ENCODE measurements at places on chromosomes 12 and 14.

DNA sequence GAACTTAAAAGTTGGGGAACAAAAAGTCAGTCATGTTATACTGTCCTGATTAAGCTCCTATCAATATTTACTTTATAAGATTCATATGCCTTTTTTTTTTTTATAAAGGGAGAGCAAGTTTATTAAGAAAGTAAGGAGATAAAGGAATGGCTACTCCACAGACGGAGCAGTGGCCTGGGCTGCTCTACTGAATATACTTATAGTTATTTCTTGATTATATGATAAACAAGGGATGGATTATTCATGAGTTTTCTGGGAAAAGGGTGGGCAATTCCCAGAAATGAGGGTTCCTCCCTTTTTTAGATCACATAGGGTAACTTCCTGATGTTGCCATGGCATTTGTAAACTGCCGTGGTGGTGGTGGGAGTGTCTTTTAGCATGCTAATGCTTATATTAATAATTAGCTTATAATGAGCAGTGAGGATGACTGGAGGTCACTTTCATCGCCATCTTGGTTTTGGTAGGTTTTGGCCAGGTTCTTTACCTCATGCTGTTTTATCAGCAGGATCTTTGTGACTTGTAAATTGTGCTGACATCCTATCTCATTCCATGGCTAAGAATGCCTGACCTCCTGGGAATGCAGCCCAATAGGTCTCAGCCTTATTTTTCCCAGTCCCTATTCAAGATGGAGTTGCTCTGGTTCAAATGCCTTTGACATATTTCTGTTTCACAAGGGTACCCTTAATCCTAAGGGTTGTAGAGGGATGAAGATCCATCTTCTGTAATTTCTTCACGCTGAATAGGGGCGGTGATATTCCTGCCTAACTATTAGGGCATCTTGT is 73.9 kb downstream of the OTOGL start:
- no peak for DNase-seq

DNA sequence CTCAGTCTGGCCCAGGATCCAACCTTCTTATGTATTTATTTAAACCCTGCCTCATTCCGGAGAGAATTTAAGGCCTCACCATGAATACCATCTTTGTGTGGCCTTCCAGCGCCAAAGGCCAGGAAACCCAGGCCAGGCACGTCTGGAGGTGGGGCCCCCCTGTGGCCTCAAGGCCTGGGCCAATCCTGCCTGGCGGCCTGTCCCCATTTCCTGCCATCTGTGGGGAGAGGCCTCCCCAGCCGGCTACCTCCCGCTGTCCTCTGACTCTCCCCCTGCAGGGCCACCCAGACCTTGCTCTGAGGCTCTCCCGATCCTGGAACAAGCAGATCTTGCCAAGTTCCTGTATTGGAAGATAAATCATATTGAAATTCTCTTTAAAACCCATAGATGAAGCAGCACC is 37.4 kb upstream of the MEG3 start:
- no peak for DNase-seq

- DNase-seq: peak; percentile 57
Measured at GRCh38 chr14:89667983-89668382, 250.9 kb upstream of the FOXN3 start.

DNA sequence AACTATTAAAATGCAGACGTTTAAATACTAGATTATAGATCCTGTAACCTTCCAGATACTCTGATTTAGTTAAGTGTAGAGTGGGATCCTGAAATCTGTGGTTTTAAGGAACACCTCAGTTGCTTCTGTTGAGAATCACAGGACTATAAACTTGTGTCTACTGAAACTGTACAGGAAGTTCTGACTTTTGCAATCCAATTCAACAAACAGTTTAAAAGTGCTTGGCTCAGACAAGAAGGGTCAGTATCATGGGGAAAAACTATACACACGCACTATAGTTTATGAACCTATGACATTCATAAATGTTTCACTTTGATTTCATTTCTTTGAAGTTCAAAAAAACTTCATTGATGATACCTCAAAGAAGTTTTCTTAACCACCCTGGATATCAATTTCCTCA is 13.8 kb downstream of the PDE3A start:
- no peak for DNase-seq

GRCh38 chr14:52551205-52551604 is 1.1 kb downstream of the TXNDC16 start:
- no peak for DNase-seq

GRCh38 chr14:55122440-55122986 is 6.5 kb upstream of the LGALS3 start:
- peak; percentile 63 for DNase-seq

All from fibroblast of lung (primary cell).